Kidney capillary endothelial cell (primary cell): ENCODE measurements at places on chromosomes 1 and 21.

- no peak for DNase-seq
Observed at GRCh38 chr1:99181892-99182291, 82.4 kb upstream of the PLPPR4 start.

- DNase-seq = no peak
Observed at GRCh38 chr1:3903141-3904005, 3.3 kb upstream of the C1orf174 start.

- DNase-seq = no peak
Observed at GRCh38 chr1:44262414-44262813, 49.1 kb downstream of the DMAP1 start.

GRCh38 chr1:20343938-20344302 lies 53.2 kb downstream of the VWA5B1 start:
- no peak for DNase-seq

- no peak for DNase-seq
Observed at GRCh38 chr1:172883387-172883791, 167.4 kb downstream of the TNFSF18 start.

DNA sequence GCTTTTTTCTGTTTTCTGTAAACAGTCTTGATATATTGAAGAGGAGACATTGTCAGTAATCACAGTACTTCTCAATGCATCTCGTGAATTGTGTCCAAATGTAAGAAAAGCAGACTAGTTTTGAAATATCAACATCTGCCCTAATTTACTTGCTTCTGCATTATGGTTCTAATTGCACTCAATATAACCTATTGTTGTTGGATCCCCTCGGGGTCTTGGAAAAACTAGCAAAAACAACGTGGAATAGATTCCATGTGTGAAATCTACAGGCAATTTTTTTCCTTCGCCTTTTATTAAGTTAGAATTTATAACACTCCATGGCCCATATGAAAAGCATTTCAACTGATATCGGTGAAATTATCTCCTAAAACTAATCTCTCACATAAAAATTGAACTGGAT lies 236.5 kb downstream of the TTLL7 start:
- no peak for DNase-seq
